AG08396 (cell line): ENCODE measurements at places on chromosomes 2 and 18.
A peak's percentile ranks its signal among the peaks of the same experiment; 100 is the strongest.

DNA sequence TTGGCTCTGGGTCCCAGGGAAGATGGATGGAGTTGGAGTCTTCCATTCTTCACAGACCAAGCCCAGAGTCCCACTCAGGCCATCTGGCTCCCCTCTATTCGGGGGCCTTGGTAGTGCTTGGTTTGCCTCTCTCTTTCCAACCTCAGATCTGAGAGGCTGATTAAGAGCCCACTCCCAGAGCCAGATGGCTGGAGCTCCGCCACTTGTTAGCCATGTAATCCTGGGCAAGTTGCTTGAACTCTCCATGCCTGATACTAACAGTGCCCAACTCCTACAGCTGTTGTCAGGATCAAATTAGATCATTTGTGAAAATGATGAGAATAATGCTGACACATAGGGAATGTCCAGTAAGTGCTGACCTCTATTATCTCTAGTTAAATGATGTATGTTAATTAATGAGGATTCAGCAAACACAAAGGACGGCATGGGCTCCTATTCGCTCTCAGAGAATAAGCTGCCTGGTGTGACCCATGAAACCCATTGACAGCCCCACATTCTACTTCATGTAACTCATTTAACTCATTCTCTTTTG, 46.6 kb upstream of the SLC14A1 start:
- DNase-seq, result no peak

GRCh38 chr2:30666266-30666874, 140.9 kb downstream of the CAPN13 start:
- DNase-seq, result peak; percentile 67

DNA sequence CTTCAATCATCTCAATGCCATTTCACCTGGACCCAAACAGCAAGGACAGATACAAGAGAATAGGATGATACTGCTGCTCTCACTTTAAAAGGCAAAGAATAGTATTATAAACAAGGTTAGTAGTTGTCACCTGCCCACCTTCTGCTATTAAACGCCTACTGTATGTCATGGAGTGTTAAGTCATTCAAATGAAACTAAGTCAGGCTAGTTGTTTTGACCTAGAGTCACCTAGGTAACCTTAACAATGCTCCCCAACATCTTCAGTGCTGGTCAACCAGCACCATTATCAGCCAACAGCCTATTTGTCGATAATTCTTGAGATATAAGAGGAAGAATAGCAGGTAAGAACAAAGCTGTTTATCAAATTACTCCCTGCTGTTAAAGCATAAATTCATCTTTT, 39.2 kb downstream of the TRIP12 start:
- DNase-seq, result no peak

- DNase-seq, result no peak
Measured at GRCh38 chr2:69381337-69381737, 5.7 kb downstream of the GFPT1 start.

DNA sequence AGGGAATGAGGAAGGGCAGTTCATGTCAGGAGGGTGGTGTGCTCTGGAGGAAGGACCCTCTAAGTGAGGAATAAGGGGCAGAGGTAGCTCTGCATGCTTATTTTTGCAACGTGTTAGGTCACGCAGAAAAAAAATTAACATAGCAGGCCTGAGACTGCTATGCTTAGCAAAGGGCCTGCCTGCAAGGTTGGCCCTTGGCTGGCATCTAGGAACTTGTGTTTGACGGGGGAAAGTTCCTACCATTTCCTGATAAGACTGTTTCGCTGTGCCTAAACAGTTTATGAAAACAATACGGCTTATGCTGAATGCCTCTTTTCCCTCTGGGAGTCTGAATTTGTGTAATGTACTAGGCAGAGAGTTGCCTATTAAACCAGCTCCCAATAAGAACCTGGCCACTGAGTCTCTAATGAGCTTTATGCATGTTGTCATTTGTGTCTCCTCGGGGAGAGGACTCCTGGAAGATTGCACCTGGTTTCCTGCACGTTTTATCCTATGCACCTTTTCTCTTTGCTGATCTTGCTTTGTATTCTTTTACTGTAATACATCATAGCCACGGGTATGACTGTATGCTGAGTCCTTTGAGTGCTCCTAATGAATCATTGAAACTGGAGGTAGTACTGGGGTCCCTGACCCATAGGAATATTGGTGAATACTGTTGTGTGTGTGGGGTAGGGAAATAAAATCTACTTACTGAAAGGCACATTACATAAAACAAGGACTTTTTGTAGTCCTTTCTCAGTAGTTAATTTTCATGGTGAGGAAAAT, 169.0 kb downstream of the PRPF40A start:
- no peak for DNase-seq

DNA sequence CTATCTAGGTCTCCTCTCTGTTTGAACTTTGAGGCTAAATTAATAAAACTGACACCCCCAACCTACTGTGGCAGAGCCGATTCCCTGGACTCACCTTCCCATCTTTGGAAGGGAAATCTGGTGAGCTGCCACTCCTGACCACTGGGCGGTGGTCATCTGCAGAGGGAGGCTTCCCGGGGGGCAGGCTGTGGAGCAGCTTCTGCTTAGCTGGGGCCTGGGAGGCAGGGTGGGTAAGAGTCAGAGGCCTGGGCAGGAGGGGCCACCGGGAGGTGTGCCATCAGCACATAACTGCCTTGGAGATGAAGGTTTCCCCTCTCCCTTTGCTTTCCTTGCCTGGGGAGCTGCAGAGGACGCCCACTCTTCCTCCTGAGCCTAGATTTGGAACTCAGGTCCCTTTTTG, 2.3 kb upstream of the NPPC start:
- DNase-seq, result peak; percentile 12

DNA sequence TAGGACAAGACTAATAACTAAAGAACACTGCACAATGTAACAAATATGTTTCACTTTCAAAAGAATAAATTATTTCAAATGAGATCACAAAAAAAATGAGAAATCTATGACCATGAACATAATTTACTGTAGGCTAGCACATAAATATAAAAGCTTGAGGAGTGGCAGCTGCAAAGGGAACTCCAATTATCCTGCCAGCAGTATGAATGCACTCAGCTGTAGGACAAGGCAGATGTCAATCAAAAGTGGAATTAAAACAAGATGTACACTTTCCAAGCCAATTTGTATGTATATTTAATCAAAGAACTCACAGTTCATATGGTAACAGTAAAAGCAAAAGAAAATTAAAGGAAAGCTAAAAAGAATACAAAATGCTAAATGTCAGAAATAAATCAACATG, 76.6 kb upstream of the NCKAP5 start:
- DNase-seq, result no peak

DNA sequence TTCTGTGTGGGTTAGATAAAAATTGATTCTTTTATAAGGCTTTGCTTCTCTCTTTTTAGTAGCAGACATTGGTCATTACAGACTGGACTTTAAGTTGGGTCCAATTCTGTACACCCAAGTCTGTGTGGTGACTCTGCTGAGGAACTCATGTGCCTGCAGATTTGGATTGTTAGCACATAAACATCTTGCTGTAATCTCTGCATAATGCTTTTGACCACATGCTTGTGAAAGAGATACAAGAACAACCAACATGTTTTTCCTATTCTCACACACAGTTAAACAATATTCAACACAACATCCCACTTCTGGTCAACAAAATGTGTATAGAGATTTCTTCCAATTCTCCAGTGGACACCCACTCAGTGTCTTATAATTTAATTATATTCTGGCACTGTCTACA, 270.1 kb downstream of the RDH14 start:
- DNase-seq, result no peak

- DNase-seq, result no peak
Measured at GRCh38 chr18:49834258-49834657, 20.9 kb upstream of the ACAA2 start.

DNA sequence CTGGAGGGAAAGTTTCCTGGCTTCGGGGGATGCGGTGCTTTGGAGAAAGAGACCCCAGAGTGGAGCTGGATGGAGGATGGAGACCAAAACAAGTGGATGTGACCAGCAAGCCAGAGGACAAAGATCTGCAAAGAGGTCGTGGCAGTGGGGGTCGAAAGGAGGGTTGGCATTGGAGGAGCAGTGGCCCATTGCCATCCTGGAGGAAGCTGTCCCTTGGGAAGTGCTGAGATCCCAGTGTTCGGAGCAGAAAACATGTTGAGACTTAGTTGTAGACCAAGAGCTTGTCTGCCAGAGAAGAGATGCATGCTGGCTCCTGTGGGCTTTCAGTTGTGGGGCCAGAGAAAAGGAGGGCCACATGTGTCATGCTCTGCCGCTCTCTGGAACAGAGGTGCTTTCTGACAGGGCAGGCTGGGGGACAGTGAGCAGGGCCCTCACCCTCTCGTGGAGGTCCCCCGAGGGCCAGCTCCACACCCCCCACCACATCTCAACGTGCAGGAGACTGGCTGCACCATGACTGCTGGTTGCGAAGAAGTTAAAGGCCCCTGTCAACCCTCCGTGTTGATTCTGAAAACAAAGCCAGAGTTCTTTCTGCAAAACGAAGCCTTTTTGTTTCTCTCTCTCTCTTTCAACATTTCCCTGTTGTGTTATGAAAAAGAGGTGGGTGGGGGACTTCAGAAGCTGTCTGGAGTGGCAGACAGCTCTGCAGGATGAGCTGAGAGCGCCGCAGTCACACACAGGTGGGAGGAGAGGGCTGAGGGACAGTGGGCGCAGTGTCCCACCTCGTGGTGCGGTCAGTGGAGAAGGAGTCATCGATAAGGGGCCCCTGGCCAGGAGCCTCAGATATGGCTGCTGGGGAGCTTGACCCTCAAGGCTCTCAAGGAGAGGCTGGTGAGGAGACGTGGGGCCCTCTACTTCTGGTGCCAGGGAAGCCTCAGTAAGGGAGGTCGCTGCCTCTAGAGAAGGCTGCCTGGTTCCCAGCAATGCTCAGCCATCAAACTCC, 77.6 kb upstream of the BCL2L11 start:
- DNase-seq, result no peak
